Fibroblast of the conjunctiva (primary cell): ENCODE measurements at places on chromosomes 5 and 9.

GRCh38 chr9:4035777-4036176 is 264.1 kb downstream of the GLIS3 start:
- no peak for DNase-seq

DNA sequence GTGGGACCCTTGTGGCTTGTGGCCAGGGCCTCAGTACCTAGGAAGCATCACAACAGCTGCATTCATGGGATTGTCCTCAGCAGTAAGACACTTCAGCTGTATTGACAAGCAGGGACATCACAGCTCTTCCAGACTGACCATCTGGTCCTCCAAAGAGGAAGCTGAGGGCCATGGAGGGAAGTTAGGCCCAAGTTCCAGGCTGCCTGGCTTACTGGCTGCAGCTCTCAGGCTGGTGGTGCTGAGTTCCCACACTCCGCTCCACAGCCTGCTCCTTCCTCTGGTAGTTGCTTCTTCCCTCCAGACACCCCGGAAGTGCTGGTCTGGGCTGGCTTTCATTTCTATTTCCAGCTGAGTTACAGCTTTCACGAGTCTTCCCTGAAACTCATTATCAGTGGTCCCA is 5.7 kb upstream of the STING1 start:
- DNase-seq, result no peak

- peak; percentile 55 for DNase-seq
Measured at GRCh38 chr5:179765400-179765799, 28.4 kb upstream of the LTC4S start.

DNA sequence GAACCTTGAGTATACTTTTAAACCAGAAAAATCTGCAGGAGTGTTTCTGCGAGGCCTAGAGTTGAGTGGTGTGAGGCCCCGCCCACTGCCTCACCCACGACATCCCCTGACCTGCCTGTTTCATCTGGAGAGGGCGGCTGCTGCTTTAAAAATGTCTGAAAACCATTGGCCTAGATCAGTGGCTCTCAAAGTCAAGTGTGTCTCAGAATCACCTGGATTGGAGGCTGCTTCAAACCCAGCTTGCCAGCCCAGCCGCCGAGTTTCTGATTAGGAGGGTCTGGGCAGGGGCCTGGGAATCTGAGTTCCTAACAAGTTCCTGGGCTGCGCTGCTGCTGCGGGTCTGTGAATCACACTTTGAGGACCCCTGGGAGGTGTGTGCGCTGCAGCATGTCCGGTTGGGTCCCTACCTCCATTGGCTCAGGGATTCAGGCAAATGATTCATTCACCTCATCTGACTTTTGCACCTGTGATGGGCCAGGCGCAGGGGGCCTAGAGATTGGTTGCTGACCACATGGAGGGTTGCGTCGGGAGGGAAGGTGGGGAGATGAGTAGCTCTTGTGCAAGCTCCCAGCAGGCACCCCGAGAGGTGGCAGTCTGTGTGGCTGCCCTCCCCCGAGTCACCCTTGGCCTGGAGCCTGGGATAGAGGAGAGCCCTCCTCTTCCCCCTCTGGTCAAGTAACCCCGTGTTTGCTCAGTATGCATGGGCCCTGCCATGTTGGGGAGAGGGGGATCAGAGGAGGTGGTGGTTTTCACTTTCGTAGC is 27.6 kb upstream of the HMCN2 start:
- DNase-seq, result no peak

DNA sequence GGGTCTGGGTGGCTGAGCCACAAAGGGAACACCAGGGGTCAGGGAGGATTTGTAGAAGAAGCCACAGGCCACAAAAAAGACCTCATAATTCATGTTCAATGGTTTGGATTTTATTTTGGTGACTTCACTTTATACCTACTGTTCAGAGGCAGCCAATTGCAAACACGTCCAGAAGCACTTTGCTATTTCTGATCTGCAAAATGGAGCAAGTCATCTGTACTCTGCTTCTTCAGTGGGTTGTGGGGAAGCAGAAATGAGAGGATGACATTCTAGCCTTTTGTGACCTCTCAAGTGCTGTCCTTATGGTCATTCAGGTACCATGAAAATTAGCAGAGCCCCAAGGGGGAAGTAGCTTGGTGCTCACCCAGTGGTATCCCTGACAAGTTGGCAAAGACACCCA is 2.5 kb upstream of the KCNIP1 start:
- no peak for DNase-seq

DNA sequence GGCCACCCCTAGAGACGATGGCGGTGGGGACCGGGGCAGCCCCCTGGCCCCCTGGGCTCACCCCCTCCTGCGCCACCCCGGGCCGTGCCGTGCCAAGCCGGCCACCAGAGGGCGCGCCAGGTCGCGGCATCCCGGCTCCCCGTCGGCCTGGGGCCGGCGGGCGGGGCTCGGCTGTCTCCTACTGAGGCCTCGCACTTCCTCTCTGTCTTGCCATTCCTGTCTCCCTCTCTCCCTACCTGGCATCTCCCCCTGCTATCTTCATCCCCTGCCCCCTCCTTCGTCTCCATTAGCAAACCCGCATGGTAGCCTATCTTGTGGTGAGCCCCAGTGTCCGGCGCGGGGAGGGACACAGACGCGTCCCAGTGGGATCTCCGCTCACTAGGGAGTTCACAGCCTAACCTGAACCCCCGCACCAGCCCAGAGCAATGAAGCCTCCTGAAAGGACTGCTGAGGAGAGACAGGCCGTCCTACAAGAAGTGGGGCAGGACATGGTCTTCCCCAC is 29.8 kb upstream of the FABP6 start:
- peak; percentile 8 for DNase-seq

GRCh38 chr5:108983461-108984092 is 235.9 kb downstream of the FER start:
- DNase-seq, result no peak

DNA sequence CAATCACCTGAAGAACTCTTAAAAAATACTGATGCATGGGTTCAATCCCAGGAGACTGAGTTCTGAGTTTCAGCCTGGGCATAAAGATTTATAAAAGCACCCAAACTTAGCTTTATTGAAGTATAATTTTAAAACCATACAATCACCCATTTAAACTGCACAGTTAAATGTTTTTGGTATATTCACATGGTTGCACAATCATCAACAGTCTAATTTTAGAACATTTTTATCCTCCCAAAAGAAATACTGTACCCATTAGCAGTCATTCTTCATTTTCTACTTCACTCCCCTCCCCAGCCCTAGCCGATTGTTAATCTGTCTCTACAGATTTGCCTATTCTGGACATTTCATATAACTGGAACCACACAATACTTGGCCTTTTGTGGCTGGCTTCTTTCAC is 141.7 kb downstream of the ARSB start:
- DNase-seq, result no peak

DNA sequence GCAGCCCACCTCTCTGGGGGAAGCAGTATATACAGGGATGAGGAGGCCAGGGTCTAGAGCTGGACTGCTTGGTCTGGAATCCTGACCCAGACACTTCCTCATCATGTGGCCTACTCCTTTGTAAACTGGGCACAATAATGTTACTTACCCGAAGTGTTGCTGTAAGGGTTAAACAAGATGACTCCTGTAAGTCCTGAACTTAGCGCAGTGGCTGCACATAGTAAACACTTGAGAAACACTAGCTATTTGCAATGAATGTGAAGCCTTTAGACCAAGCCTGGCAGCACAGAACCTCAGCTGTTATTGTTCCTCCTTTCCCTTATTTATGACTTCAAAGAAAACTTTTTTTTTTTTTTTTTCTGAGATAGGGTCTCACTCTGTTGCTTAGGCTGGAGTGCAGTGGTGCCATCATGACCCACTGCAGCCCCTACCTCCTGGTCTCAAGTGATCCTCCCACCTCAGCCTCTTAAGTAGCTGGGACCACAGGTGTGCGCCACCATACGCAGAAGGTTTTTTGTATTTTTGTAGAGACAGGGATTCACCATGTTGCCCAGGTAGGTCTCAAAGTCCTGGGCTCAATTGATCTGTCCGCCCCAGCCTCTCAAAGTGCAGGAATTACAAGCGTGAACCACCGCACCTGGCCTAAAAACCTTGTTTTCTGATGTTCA is 96.2 kb upstream of the IL6ST start:
- no peak for DNase-seq

DNA sequence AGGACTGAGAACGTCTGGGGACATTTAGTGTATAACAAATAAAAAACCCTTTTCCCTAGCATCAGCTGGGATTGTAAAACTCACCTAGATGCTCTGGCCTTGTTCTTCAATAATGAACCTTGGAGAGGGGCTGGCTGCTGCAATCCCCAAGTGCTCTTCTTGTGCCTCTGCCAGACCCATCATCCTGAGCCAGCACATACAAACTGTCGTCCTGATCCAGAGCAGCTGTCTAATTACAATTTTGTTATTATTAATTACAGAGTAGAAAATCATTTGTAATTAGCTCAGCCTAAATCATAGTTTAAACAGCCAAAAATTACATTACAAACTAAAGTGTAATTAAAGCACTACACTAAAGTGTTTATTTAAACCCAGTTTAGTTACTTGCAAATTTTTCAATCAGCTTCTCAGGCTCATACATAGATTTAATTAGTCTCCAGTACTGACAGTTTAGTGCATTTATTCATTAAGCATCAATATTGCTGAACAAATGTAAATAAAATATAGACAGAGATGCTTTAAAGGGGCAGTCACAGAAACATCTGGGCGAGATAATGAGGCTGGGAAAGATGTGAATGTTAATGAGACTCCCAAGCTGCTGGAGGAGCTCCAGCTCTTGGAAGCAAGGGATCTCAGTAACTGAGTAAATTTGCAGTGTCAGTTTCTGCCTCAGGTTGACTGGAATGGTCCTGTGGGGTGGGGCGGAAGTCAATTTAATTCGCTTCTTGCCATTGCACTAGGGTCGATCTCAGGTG is 632.3 kb upstream of the TLE4 start:
- DNase-seq, result no peak

- no peak for DNase-seq
Measured at GRCh38 chr5:179609834-179610108, 13.7 kb downstream of the HNRNPH1 start.

GRCh38 chr5:132223861-132224260 is 3.8 kb downstream of the P4HA2 start:
- no peak for DNase-seq

- no peak for DNase-seq
Measured at GRCh38 chr9:107878462-107878861, 388.9 kb upstream of the KLF4 start.

DNA sequence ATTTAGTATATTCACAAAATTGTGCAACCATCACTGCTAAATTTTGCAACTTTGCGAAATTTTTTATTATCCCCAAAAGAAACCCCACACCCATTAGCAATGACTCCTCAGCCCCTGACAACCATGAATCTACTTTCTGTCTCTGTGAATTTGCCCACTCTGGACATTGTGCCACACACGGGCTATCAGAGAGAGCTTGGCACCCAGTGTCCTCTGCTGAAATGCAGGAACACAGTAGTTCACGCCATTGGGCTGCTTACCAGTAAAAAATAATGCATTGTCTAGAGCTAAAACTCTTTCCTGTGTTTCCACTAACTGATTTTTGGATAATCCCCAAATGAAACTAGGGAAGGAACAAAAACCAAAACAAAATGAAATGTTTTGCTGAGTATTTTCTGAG is 60.0 kb downstream of the HRH2 start:
- DNase-seq, result no peak

- no peak for DNase-seq
Measured at GRCh38 chr5:54936201-54936600, 49.2 kb downstream of the ESM1 start.

DNA sequence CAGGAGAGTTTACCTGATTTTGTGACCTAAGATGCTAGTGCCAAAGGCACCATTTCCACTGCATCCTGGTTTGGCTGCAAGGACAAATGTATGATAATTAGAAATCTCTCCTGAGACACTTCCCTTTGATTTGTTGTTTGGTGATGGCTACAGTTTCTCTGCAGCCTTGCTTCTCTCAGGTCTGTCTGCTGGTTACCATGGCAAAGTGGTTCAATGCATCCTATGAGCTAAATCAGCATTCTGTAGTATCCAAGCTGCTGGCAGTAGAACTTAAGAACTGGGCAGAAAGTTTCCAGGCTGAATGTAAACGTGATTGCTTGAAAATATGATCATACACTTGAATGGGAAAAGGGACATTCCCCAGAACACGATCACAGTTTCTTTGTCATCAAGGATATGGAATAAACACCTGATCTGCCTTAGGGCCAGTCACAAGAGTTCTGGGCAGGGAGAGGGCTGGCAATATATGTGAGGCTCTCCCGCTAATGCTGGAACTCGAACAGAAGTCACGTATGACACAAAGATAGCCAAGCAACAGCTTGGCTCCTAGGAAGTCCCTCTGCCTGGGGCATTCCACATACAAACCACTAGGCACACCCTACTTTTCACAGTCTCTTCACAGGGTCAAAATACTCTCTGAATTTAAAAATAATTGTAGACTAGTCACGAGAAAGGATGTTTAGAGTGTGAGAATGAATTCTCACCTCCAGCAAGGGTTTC is 138.1 kb upstream of the GRAMD2B start:
- no peak for DNase-seq

GRCh38 chr9:6006749-6007057 is 8.7 kb downstream of the RANBP6 start:
- no peak for DNase-seq

DNA sequence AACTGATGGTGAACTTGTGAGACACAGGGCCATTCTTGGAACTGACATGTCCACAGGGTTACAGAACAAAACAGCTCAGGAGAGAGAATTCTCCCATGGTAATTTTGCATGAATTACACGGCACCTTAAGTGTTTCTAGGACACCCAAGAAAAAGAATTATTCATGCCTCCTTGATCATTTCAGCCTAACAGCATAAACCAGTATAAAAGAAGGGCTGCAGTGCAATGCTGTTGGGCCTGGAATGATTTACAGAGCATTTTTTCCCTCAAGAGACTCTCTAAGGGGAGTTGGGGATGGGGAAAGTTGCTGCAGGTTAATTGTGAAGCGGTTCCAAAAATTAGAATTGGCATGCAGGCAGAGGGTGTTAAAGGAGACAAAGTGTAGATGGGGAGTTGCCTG is 136.4 kb upstream of the FBXL7 start:
- no peak for DNase-seq

DNA sequence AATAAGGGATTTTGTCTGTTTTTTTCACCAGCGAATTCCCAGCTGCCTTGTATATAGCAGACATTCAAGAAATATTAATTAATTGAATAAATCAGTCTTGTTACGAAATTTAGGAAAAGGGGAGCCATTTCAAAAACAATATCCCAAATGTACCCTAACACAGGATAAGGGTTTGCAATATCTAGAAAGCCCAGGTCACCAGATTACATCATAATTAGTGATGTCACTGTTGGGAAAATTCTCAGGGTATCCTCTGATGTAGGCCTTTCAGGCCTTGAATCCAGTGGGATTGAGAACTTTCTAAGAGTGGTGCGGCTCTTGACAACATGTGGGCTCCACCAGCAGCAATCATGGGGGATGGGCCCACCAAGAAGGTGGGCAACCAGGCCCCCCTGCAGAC is at the start of gene ACTL7A:
ACTL7A (plus strand) TSS at position 270 of the 400 bp plus-strand sequence; CDS start at position 327, 57 bp downstream.
- DNase-seq, result no peak

DNA sequence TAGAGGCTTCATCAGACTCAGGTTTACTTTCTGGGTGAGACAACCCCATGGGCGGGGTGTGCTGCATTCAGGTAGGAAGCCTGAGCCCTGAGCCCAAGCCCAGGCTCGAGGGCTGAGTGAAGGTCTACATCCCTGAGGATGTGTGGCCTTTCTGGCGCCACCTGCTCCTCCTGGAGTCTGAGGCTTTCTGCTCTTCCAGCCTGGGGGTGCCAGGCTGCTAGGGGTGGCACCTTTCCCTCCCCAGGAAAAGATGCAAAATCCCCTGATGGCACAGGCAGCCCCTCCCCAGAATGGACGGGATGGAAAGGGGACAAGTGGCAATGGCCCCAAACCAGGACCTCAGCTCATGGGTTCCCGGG is 44.4 kb upstream of the PRRC2B start:
- no peak for DNase-seq

- no peak for DNase-seq
Measured at GRCh38 chr5:32406650-32407049, 37.9 kb downstream of the ZFR start.
